ENCODE measurements at places on chromosomes 6 and 20.

- no peaks in the 10 kb centered on the region for H3K4me1 ChIP-seq
- H3K27ac ChIP-seq, result no peak overlapping the region
- no peaks in the 10 kb centered on the region for H3K36me3 ChIP-seq
- no peak for DNase-seq
Measured at GRCh38 chr6:37426058-37426944, 6.7 kb upstream of the CMTR1 start.

DNA sequence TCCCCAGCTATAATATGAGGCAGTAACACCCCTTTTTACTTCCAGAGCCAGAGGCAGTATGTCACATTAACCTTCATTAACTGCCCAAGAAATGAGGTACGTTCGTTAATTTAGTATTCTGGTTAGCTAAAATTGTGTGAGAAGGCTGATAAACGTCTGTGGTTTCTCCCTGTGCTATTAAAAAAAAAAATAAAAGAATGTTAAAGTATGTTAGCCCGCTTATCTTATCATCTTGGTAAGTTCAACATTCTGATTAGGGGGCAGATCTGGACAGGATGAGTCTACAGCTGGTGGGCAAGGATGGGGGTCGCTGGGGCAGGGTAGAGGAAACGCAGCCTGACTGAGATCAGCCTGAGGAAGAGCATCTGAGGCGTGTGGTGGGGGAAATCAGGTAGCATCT, 154.0 kb downstream of the PRL start:
- H3K4me3 ChIP-seq, result no peak overlapping the region
- peaks cover 4% of the 10 kb centered on the region for H3K36me3 ChIP-seq
- peaks cover 41% of the 10 kb centered on the region for H3K4me1 ChIP-seq

DNA sequence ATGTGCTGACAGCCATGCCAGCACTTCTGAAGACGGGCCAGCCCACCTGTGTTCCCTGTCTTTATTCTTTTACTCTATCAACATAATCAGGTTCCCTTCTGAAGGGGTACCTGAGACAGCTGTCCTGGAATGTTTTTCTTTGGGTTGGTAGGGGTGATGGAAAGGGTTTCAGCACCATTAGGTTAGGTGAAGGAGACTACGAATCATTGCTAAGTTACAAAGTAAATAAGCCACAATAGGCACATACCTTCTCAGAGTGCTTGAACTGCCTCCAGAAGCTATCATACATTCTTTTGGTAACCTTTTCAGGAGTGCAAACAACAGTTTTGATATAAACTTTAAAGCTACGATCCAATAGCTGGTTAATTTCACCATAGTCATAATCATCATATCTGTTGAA, 106.3 kb downstream of the SESN1 start:
- no peak overlapping the region for H3K4me3 ChIP-seq
- peaks cover 54% of the 10 kb centered on the region for H3K36me3 ChIP-seq
- no peaks in the 10 kb centered on the region for H3K27me3 ChIP-seq
- no peak overlapping the region for H3K27ac ChIP-seq

DNA sequence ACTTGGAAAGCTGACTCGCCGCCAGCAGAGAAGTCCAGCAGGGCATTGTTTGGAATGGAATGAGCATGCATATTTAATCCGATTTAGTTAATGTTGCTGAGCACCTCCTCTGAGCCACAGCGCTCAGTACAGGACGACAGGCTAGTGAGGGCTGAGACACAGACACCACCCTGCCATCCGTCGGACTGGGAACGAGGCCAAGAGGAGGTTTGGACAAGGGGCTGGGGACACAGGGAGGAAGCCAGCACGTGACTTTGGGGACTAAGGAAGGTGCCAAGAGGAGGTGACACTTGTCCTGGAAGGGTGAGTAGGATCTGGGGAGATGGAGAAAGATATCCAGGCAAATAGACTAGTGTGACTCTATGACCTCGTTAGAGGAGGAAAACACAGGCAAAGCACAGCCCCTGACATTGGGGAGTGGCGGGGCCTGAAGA, 152.5 kb upstream of the ECI2 start:
- H3K27ac ChIP-seq, result no peak overlapping the region
- no peaks in the 10 kb centered on the region for H3K27me3 ChIP-seq
- H3K4me1 ChIP-seq, result no peaks in the 10 kb centered on the region
- no peak overlapping the region for H3K4me3 ChIP-seq
- DNase-seq, result no peak

DNA sequence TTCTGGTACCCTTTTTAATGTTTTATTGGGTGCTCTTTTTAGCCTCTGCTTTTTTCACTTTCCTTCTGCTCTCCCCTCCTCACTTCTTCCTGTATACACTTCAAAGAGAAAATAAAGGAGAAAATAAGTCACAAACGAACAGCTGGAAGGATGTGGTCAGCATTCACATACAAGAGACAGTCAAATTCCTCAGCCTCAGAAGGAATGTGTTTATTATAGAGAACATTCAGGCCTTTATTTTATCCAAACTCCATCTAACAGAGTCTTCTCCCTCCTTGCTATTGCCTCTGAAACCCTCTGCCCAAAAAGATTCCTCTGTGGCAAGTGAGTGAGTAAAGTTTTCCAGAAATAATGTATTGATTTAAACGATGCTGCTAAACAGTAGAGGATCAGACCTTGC, 490.4 kb downstream of the FRK start:
- no peaks in the 10 kb centered on the region for H3K36me3 ChIP-seq
- H3K27me3 ChIP-seq, result no peaks in the 10 kb centered on the region
- no peak overlapping the region for H3K27ac ChIP-seq
- H3K4me3 ChIP-seq, result no peak overlapping the region

GRCh38 chr20:46056970-46057855, 28.2 kb downstream of the SLC12A5 start:
- H3K36me3 ChIP-seq, result peaks cover 14% of the 10 kb centered on the region
- peak; percentile 59 for DNase-seq
- H3K27ac ChIP-seq, result no peak overlapping the region
- peaks cover 32% of the 10 kb centered on the region for H3K4me1 ChIP-seq
- H3K4me3 ChIP-seq, result no peak overlapping the region

- H3K36me3 ChIP-seq, result no peaks in the 10 kb centered on the region
- peak; percentile 42 for DNase-seq
- peaks cover 92% of the 10 kb centered on the region for H3K4me1 ChIP-seq
- no peak overlapping the region for H3K27ac ChIP-seq
- H3K27me3 ChIP-seq, result no peaks in the 10 kb centered on the region
Measured at GRCh38 chr6:15437090-15437635, 191.3 kb downstream of the JARID2 start.

DNA sequence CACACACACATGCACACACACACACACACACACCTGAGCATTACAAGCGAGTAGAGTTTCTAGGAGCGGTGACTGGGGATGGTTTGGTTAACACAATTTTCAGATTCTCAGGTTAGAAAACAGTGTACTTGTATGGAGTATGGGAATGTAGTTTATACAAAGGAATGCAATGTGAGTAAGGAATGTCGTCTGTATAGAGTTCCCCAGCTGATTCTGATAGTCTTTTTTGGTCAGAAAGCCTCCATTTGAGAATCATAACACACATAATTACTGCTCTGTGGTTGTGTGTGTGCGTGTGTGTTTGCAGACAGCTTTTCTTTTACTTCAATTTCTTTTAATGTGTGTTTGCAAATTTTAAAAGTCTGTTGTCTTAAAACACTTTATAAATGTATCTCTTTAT, 93.2 kb downstream of the MYO6 start:
- no peak for DNase-seq
- no peaks in the 10 kb centered on the region for H3K4me1 ChIP-seq
- no peak overlapping the region for H3K27ac ChIP-seq
- H3K27me3 ChIP-seq, result no peaks in the 10 kb centered on the region

GRCh38 chr6:4055420-4056041, 23.4 kb downstream of the FAM217A start:
- peak; percentile 46 for DNase-seq
- H3K4me3 ChIP-seq, result no peak overlapping the region
- peaks cover 68% of the 10 kb centered on the region for H3K36me3 ChIP-seq
- H3K27me3 ChIP-seq, result no peaks in the 10 kb centered on the region

DNA sequence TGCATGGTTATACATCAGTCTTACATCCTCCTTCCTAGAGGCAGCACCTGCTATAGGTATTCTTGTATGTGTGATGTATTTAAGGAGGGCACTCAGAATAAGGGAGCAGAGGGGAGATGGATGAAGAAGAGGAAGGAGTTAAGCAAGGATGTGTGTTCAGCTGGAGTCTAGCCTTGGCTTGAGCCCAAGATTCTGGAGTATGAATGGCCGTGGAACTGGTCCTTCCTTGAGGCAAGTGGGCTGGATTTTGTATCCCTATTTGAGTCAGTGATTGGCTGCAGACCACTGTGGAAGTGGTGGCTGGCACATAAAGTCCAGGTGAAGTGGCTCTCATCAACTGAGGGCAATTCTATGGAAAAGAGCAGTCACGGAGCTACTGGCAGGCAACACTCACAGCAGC, 112.0 kb upstream of the RNF24 start:
- H3K4me1 ChIP-seq, result peaks cover 8% of the 10 kb centered on the region
- H3K27ac ChIP-seq, result no peak overlapping the region
- no peak overlapping the region for H3K4me3 ChIP-seq
- DNase-seq, result no peak
- no peaks in the 10 kb centered on the region for H3K27me3 ChIP-seq
- no peaks in the 10 kb centered on the region for H3K36me3 ChIP-seq

DNA sequence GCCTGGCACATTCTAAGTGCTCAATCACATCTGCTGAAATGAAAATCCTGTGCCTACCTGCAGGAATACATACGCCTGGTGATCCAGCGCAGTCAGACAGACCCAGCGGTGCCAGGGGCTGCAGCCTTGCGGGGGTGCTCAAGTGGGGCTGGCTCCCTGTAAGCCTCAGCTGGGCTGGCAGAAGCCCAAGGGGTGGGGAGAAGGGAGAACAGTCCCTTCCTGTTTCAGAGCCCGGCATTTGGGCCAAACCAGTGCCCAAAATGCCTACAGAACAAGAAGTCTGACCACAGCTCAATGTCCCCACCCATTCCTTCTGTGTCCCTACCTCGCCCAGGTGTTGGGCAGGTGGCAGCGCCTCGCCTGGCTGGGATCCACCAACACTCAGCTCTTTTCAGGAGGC, 22.6 kb downstream of the KCNK15 start:
- H3K27ac ChIP-seq, result no peak overlapping the region
- H3K27me3 ChIP-seq, result peaks cover 5% of the 10 kb centered on the region
- H3K4me1 ChIP-seq, result no peaks in the 10 kb centered on the region
- DNase-seq, result no peak

GRCh38 chr6:148620579-148621298, 126.1 kb upstream of the UST start:
- H3K4me1 ChIP-seq, result peaks cover 5% of the 10 kb centered on the region
- H3K36me3 ChIP-seq, result no peaks in the 10 kb centered on the region
- no peaks in the 10 kb centered on the region for H3K27me3 ChIP-seq
- H3K27ac ChIP-seq, result no peak overlapping the region

DNA sequence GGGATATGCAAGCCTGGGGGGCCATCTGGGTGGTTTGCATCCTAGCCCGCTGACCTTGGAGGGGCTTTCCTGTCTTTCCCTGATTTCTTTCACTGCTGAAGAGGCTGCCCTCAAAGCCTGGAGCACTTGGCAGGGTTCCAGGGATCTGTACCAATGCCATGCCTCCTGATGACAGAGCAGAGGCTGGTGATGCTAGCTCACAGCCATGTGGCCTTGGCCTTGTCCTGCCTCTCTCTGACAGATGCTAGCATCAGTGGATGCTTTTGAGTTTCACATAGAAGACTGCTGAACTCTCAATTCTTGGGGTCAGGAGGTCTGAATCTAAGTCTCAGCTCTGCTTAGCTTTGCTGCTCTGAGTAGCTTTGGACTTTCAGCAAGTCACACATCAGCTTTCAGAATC, 21.9 kb upstream of the RREB1 start:
- H3K27me3 ChIP-seq, result no peaks in the 10 kb centered on the region
- H3K4me1 ChIP-seq, result peaks cover 30% of the 10 kb centered on the region
- peak; percentile 23 for DNase-seq
- no peak overlapping the region for H3K27ac ChIP-seq
- H3K36me3 ChIP-seq, result no peaks in the 10 kb centered on the region

DNA sequence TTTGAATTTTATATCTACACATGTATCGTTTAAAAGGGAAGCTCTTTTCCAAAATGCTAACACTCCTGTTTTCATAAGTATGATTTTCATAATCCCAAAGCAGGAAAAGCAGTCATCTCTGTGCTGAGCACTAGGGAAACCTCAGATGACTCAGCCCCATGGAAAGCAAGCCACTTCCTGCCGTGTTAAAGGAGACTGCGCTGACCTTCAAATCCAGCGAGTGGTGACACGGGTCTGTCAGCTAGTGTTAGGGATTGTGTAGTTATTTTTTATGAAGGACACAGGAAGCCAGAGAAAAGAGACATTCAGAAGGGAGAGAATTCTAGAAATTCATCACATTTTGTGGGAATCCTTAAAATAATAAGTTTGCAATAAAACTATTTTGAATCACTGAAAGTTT, 57.0 kb upstream of the CD93 start:
- peak; percentile 61 for DNase-seq
- H3K4me1 ChIP-seq, result peaks cover 12% of the 10 kb centered on the region
- H3K36me3 ChIP-seq, result no peaks in the 10 kb centered on the region
- H3K27ac ChIP-seq, result no peak overlapping the region
- H3K27me3 ChIP-seq, result no peaks in the 10 kb centered on the region

- H3K36me3 ChIP-seq, result no peaks in the 10 kb centered on the region
- peak; percentile 22 for DNase-seq
- H3K27me3 ChIP-seq, result no peaks in the 10 kb centered on the region
- peaks cover 48% of the 10 kb centered on the region for H3K4me1 ChIP-seq
- H3K4me3 ChIP-seq, result no peak overlapping the region
Measured at GRCh38 chr6:139337830-139338229, 36.6 kb downstream of the CITED2 start.

- H3K36me3 ChIP-seq, result no peaks in the 10 kb centered on the region
- H3K4me1 ChIP-seq, result no peaks in the 10 kb centered on the region
- H3K4me3 ChIP-seq, result no peak overlapping the region
- peaks cover 11% of the 10 kb centered on the region for H3K27me3 ChIP-seq
- H3K27ac ChIP-seq, result no peak overlapping the region
- DNase-seq, result no peak
Measured at GRCh38 chr6:2563635-2564034, 187.1 kb downstream of the MYLK4 start.

DNA sequence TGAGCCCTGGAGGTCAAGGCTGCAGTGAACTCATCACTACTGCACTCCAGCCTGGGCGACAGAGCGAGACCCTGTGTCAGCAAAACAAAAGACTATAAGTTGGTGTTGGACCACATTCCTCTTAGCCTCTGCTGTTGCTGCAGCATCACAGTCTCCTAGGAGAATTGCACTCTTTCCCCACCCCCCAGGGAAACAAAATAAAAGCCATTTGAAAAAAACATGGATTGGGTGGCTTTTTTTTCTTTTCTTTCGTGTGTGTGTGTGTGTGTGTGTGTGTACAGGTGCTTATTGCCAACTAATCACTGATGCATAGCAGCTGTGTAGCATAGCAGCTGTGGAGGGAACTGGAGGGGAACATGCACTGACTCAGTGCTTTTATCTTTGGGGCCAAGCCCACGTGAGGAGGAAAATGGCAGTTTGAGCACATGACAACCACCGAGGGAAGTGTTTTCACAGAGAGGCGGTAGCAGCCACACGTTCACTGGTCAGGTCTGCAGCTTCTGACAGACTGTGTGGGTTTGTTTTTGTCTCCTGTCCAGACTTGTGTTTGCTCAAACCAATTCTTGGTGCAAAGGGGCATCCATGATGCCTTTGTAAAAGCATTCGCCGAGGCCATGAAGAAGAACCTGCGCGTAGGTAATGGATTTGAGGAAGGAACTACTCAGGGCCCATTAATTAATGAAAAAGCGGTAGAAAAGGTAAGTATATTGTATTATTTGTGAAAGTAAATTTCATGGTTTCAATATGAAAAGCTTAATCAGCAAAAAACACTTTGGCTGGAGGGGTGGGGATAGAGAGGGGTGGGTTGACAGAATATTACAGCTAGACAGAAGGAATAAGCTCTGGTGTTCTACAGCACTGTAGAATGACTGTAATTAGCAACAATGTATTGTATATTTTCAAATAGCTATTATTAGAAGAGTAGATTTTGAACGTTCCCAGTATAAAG, 27.7 kb downstream of the ALDH5A1 start:
- H3K36me3 ChIP-seq, result peaks cover 2% of the 10 kb centered on the region
- no peaks in the 10 kb centered on the region for H3K27me3 ChIP-seq
- peak; percentile 8 for DNase-seq

All from common myeloid progenitor, CD34-positive (primary cell).